Mucosa of gallbladder (tissue), 1 donor: ENCODE measurements at places on chromosomes 5 and 9. TPM values are rescaled to one million over a fixed set of nuclear protein-coding genes. Genes with fewer than 3 reads are reported as not detected.

Gene SNCAIP
- 2.4 TPM for total RNA-seq

DNA sequence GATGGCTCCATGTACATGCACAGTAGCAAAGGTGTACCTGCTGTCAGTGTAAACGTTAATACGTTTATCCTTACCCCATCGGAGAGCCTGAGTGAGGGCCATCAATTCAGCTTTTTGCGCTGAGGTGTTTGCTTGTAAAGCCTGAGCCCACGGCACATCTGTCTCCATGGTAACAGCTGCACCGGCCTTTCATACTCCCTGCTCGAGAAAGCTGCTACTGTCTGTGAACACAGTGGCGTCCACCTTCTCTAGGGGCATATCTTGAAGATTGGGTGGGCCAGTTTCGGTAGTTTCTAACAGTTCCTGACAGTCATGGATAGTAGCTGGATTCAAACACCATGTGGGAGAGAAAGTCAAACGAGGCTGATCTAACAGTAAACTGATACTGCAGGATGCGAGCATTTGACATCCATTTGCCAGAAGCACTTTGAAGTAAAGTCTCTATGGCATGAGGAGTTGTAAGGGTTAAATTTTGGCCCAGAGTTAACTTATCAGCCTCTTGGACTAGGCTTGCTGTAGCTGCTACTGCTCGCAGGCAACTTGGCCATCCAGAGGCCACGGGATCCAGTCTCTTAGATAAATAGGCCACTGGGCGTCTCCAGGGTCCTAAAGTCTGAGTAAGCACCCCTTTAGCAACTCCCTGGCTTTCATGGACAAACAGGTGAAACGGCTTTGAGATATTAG is 21.0 kb upstream of the RHOBTB3 start:
- DNase-seq: no peak

DNA sequence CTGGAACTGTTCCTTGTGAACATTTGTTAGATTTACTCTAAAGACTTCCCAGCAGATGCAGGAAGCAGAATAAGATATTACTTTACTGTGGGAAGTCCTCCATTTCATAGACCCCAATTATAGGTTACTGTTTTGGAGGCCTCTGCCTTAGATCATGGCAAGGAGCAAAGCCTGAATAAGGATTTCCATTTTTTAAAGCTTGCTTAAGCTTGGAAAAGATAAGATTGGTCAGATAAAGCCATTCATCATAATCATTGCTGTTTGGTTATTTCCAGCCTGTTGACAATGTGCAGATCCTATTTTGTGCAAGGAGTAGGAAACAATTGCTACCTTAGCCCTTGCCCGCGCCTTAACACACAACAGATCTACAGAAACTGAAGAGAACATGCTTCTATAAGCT is 129.5 kb upstream of the ITGA1 start:
- no peak for DNase-seq

Gene SLC6A18
- not detected for total RNA-seq

DNA sequence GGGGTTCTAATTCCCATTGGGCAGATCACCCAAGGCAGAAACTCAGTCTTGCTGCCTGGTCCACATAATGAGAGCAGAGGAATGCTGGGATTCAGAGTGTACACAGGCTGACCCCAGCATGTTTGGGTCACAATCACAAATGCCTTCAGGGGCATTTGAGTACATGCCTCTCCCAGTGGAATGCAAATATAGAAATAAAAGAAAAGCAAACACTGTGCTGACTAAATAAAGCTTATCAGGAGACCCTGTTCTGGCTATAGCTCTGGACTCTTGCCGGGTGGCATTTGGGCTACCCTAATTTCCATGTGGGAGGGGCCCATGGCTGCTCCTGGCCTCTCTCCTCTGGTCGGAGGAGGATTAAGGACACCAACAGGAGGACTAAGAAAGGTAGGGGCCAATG is 121.4 kb downstream of the DOCK8 start:
- DNase-seq: no peak
